ENCODE measurements at places on chromosomes 6 and 20. TPM values are rescaled to one million over a fixed set of nuclear protein-coding genes. Genes with fewer than 3 reads are reported as not detected.

The POM121L2 gene
- not detected for total RNA-seq

The SH3BGRL2 gene
- 5.2 TPM for total RNA-seq

The TMEM239 gene
- total RNA-seq, result not detected

The MYCT1 gene
- total RNA-seq, result not detected

The HAO1 gene
- 0.12 TPM for total RNA-seq

The DEF6 gene
- 40.4 TPM for total RNA-seq

The TRIM15 gene
- 6.5 TPM for total RNA-seq

All from HCT116 (cell line).